ENCODE measurements at places on chromosomes 1 and 21.

GRCh38 chr21:17441370-17441769 is 71.5 kb upstream of the CXADR start:
- no peak for DNase-seq

DNA sequence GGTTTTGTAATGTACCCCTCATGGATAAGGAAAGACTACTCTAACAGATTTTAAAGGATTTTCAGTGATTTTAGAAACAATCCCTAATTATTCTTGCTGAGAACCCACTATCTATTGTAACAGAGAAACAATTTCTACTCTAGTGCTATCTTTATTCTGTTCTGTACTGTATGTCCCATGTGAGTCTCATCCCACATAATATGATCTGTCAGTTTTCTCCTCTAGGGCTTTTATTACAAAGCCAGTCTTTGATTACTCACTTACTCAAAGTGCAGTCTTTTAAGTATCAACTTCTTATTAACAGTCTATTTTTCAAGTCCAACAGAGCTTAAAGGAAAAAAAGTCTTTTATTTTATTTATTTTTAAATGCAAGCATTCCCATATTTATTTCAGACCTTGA is 54.8 kb downstream of the CTH start:
- DNase-seq, result no peak

DNA sequence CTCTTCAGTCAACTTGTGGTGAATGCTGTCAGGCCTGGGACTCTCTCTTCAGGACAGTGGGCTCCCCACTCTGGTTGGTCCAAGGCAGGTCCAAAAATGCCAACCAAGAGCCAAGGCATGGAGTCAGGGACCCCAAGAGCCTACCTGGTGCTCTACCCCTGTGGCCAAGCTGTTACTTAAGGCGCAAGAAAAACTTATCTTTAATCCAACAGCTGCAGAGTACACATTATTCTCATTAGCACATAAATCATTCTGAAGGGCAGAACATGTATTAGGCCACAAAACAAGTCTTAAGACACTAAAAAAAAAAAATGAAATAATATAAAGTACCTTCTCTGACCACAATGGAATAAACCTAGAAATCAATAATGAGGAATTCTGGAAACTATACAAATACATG is 65.7 kb downstream of the FAF1 start:
- DNase-seq, result no peak

- no peak for DNase-seq
These were observed 209.7 kb downstream of the PATJ start for GRCh38 chr1:61951731-61952580.

DNA sequence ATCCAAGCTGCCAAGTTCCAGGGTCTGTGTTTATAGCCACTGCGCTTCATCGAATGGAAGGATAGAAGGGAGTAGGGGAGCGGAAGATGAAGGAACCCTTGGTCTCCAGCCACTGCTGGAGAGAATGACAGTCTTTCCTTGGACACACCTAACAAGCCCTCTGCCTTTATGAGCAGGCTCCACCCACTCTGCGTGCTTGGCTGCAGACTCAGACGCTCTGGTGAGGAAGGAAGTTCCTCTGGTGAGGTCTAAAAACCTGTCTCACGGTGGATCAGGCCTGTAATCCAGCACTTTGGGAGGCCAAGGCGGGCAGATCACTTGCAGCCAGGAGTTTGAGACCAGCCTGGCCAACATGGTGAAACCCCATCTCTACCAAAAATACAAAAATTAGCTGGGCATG is 55.4 kb downstream of the MATN1 start:
- DNase-seq, result no peak

GRCh38 chr1:229726061-229726460 is 100.0 kb downstream of the URB2 start:
- DNase-seq, result no peak

DNA sequence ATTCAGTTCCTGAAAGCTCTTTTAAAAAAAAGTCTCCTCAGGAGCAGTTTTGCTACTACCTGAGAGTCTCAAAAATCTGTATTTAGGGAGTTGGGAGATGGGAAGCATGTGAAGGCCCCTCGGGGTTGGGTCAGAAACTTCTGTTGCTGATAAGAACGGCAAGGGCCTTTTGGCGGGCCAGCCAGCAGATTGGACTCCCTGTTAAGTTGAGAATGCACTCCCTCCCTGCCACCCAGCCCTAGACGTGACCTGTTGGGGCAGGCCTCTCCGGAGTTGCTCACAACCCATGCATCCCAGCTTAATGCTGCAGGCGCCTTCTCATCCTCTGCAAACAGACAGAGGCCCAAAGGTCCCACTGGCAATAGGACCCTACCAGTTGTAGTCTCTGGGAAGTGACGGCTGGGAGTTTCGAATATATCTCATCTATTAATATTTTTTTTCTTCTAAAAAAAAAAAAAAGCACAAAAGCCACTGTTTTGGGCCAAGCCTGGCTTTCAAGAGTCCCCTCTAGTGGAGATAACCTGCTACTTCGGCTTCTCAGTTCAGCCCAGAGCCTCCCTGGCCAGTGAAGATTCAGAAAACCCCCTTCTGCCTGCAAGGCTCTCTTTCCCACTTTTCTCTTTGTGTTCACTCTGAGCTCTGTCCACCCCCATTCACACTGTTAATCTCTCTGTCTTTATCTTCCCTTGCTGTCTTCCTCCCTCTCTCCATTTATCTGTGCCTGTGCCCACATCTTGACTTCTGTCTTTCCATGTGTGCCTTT is 5.3 kb downstream of the PLXNA2 start:
- DNase-seq, result no peak

GRCh38 chr1:29671446-29672356 is 435.4 kb downstream of the PTPRU start:
- no peak for DNase-seq

GRCh38 chr1:156884560-156885184 is 8.8 kb upstream of the PEAR1 start:
- DNase-seq, result no peak

DNA sequence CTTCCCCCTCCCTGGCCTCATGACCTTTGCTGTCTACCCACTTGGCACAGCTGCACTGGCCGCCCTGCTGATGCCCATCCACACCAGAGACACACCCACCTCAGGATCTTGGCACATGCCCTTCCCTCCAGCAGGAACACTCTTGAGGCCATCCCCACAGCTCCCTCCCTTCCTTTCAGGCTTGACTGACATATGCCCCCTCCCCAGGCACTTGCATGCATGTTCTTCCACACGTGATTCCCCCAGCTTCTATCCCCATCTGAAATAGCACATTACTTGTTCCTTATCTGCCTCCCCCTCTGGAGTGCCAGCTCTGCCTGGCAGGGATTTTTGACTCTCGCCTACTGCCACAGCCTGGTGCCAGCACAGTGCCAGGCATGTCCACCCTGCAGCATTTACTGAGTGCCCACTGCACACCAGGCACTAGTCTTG is 98.5 kb upstream of the SLC25A33 start:
- no peak for DNase-seq

DNA sequence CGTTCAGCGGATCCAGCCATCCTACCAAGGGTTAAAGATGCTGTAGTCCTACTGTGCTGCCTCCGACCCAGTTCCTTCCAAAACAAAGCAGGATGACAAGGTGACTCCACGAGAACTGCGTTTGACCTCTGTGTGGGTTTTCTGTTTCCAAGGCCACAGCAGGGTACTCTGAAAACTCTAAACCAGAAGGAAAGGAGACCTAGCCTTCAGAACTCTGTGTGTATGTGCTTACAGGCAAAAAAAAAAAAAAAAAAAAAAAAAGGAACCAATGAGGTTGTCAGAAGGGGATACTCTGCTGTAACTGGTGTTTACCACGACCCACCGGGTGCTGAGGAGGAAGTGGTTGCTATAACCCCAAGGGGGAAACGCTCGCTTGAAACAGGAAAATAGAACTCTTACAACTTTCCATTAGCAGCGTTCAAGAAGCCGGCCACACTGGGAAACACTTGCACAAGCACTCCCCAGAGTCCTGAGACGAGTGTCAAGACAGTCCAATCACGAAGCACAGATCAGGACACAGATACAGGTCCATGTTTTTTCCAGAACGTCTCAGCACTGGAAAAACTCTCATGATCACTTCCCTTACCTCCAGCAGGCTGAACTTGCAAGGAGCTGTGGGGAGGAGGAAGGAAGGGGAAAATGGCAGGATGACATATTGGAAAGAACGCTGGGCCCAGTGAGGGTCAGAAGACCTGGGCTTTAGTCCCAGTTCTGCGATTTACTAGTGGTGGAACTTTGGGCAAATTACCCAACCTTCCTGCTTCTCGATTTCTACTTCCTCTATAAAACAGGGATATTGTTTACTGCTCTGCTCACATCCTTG is 64.0 kb downstream of the ITPKB start:
- peak; percentile 52 for DNase-seq

DNA sequence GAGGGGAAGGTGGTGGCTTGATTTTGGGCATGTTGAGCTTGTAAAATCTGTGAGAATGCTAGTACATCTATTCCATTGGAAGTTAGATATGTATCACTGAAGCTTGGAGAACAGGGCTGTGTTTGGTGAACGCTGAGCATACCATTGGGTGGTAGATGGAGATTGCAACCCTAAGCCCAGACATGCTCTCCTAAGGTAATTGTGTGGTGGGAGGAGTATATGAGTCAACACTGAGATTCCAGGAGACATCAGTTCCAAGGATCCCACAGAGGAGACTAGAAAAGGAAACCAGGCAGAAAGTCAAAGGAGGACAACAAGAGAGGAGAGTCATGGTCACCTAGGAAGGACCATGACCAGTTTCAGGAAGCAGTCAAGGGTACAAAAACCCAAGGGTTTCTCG is 60.4 kb downstream of the KIF21B start:
- no peak for DNase-seq

- DNase-seq, result no peak
These were observed 6.2 kb downstream of the COQ8A start for GRCh38 chr1:226946285-226946684.

GRCh38 chr1:198932351-198932991 is 293.6 kb downstream of the PTPRC start:
- no peak for DNase-seq

DNA sequence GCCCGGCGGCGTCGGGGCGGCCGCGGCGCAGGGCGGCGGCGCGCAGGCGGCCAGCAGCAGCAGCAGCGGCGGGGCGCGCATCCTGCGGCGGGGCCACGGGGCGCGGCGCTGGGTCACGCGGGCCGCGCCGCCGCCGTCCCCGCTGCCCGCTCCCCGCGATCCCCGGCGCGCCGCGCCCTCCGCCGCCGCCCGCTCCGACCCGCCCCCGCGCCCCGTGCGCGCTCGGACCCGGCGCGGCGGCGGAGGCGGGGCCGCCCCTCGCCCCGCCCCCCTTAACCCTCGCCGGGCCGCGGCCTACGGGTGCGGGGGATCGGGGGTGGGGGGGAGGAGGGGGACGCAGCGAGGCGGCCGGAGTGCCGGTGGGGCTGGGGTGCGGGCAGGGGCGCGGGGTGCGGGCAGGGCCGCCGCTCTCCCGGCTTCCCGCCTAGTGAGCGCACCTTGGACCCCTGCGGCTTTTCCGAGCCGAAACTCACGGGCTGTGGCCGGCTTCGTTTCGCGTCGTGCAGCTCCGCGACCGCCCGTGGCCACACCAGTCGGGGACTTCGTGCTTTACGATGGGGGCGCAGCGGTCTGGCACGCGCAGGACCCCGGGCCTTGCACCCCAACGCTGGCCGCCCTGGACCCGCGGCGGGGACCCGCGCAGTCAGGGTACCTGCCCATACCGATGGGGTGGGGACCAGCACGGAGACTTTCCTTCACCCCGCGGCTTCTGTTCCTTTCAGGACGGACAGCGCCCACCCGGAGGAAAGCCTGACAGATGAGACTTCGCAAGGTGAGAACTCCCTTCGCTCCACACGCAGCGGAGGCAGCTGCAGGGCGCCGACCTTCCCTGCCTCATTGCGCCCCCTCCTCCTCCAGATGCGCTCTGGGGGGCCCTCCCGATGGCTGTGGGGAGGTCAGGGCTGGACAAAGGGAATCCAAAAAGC is at the start of gene FNDC10:
TSS of gene FNDC10 (minus strand) at position 201 of the 926 bp plus-strand sequence. CDS start at position 81, 120 bp downstream.
- DNase-seq, result no peak
